ENCODE measurements at places on chromosomes 3 and 15.

DNA sequence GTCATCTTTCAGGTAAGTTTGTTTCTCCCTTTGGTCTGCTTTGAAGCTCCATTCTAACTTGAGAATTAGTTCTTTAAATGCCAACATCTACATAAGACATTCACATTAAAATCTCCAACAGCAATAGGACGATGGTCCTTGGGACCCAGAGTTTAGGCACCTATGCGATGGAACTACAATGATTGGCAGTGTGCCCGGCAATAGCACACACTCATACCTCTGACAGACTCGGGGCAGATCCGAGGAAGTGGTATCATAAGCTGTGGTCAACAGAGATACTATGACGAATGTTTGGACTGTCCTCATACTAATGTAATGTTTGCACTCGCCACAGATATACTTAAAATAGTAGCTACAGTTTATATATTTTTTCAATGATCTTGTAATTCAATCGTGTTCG, 34.2 kb upstream of the NR2F2 start:
- DNase-seq, result no peak

- no peak for DNase-seq
Observed at GRCh38 chr3:99167071-99167470, 265.6 kb upstream of the DCBLD2 start.

DNA sequence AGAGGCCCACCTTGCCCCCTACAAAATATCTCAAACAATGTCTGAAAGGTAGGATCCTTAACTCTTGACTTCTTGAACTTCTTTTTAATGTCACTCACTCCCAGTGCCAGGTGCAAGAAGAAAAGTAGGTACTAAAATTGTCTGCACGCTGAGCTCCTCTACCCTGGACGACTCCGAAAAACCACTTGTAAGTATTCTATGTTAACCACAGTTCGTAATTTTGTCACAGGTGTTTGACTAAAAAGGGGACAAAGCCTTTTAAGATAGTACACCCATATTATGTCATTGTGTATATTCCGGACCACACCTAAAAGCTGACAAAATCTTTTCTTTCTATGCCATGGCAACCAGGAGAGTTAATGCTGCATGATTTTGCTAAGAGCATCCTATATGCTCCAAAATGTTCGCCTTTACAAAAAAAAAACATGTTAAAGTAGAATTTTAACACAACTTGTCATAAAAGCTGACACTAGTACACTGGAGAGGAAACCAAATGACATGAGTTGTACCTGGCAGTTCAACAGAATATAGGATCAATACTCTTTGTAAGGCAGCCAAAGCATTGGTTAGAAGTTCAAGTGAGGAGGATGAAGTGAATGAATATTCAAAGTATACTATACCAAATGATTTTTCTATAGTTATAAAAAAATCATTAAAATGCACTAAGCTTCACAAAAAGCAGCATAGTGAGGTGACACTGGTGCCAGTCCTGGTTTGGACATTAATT, 210.5 kb downstream of the FOXP1 start:
- DNase-seq, result no peak

DNA sequence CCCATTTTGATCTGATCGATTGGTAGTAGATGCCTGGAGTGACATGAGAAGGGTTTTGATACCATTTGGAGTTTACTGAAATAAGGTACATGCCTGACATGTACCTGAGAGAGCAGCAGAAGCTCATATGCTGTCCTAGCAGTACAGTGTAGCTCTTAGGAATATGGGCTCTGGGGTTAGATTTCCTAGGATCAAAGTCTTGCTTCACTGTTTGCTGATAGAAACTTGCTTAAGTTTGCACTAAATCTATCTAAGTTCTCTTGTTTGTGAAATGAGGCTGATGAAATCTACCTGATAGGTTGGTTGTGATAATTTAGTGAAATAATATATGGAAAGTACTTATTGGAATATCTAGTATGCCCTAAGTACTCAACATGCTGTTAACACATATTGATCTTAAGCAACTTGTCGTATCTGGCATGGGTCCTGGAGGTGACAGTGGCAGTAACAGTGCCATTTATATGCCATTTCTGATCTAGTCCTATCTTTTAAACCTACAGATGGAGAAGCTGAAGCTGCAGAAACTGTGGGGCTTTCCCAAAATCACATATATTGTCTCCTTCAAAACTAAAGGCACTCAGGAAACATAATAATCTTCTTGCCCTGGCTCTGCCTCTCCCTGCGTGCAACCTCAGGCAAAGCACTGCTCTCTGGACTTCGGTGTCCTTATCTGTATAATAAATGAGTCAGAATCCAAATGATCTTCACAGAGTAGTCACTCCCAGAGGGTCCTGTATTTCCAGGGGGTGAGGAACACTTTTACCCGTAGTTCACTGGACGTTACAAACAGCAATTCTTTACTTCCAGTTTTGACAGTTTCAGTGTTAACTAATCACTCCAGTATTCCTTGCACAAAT, 223.6 kb upstream of the SETMAR start:
- DNase-seq, result no peak

- no peak for DNase-seq
Observed at GRCh38 chr3:76267851-76268380, 482.6 kb upstream of the ZNF717 start.

- no peak for DNase-seq
Observed at GRCh38 chr15:92473756-92474155, 80.1 kb downstream of the ST8SIA2 start.

DNA sequence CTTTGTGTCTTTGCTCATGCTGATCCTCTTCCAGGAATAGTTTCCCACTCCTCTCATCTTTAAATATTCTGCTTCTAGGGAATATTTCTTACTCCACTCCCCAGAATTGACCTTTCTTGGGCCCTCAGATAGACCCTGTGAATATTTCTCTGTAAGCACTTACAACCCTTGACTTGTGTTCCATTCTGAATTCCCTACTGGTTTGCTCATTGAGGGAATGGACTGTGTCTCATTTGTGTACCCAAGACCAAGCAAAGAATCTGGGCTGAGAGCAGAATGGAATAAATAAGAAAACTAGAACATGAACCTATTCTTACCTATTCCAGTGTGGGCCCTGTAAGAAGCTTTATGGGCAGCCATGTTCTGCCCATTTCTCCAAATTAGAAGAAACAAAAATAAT, 72.7 kb upstream of the TSPAN3 start:
- DNase-seq, result no peak

DNA sequence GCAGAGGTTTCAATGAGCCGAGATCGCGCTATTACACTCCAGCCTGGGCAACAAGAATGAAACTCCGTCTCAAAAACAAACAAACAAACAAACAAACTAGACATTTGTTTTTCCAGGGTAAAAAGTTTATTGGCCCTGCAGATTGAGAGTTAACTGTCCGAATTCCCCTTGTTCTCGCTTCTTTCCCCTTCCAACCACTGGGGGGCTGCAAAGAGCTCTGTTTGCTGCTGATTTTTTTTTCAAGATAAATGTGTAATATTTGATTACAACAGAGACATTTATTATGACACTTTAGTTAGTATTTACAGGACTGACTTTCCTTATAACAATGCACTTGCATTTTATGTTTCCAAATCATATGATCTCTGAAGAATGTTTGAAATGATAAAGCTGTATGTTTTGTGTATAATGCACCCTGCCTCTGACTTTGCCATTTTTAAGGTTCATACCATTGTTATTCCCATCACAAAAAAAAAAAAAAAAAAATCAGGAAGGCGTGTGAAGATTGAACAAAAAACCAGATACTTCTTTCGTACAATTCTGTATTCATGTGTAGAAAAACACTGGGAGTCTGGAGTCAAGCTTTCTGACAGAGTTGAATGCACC, 2.8 kb downstream of the CLSTN2 start:
- no peak for DNase-seq

DNA sequence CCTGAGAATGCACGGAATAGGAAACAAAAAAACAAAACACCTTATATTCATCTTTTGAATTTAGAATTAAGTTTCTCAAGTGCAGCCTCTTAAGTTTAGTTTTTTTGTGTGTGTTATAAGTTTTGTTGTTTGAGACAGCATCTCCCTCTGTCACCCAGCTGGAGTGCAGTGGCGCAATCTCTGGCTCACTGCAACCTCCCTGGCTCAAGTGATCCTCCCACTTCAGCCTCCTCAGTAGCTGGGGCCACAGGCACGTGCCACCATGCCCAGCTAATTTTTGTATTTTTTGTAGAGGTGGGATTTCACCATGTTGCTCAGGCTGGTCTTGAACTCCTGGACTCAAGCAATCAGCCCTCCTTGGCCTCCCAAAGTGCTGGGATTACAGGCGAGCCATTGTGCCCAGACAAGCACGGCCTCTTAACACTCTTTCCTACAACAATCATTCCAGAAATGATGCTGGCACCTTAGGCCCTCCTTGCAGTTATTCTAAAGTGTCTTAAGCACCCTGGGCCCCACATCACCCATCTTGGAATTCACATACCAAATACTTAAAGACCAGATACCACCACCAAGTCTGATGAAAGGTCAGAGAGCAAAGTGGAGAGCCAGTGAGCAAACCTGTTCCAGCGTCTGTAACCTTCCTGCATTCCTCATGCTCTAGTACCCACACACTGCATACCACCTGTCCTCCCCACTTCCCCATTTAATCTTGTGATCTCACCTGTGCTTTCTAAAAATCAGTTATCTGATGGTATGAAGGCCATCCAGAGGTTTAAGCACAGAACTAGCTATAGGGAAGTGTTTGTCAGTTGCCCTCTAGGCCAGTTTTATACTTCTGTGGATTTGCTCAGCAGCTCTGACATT, 6.9 kb upstream of the SPG11 start:
- no peak for DNase-seq

DNA sequence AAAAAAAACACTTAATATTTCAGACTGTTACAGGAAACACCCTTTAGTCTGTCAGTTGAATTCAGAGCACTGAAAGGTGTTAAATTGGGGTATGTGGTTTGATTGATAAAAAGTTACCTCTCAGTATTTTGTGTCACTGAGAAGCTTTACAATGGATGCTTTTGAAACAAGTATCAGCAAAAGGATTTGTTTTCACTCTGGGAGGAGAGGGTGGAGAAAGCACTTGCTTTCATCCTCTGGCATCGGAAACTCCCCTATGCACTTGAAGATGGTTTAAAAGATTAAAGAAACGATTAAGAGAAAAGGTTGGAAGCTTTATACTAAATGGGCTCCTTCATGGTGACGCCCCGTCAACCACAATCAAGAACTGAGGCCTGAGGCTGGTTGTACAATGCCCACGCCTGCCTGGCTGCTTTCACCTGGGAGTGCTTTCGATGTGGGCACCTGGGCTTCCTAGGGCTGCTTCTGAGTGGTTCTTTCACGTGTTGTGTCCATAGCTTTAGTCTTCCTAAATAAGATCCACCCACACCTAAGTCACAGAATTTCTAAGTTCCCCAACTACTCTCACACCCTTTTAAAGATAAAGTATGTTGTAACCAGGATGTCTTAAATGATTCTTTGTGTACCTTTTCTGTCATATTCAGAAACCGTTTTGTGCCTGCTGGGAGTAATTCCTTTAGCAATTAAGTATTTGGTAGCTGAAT, 17.9 kb downstream of the TMEM43 start:
- DNase-seq, result no peak

DNA sequence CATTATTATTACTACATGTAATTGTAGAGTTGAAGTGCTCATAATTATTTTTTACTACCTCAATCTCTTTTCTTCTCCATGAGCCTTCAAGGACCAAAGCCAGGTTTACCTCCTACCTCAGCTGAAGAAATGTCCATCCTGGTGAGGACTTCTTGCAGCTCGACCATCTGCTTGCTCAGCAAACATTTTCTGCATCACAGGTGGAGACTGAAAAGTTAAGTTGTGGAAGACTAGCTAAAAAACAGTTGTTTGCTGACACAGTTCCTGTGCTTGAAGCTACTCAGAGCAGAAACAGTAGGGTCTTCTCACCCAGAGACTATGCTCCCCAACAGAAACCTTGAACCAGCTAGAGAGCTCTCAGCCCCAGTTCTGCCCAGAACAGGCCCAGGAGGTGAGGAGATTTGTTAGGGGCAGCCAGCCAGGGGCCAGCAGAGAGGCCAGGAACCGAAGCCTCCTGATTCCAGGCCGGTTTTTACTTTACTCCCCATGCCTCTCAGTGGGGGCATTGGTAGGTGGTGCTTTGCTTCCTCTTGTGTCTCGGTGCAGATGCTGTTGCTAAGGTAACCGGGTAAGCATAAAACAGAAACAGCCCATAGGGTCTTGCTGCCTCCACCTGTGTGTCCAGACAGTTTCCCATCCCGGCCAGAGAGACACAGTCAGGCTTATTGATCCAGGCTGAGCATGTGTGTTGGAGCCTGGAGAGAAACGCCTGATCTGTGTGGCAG, 54.9 kb downstream of the CCNL1 start:
- DNase-seq, result no peak

GRCh38 chr15:101023501-101024072, 104.4 kb downstream of the LRRK1 start:
- no peak for DNase-seq

DNA sequence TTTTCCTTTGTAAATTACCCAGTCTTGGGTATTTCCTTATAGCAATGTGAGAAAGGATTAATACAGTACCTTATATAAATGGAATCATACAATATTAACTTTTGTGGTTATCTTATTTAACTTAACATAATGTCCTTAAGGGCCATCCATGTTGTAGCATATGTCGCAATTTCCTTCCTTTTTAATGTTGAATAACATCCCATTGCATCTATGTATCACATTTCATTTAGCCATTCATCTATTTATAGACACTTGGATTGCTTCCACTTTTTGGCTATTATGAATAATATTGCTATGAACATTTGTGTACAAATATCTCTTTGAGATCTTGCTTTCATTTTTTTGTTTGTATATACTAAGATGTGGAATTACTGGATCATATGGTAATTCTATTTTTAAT, 342.2 kb downstream of the PDCD6IP start:
- no peak for DNase-seq

- no peak for DNase-seq
Observed at GRCh38 chr3:170863816-170864215, 6.2 kb downstream of the RPL22L1 start.

GRCh38 chr3:122233101-122233952, 49.9 kb downstream of the CASR start:
- no peak for DNase-seq

GRCh38 chr3:121481106-121481880, 64.5 kb downstream of the POLQ start:
- DNase-seq, result no peak

DNA sequence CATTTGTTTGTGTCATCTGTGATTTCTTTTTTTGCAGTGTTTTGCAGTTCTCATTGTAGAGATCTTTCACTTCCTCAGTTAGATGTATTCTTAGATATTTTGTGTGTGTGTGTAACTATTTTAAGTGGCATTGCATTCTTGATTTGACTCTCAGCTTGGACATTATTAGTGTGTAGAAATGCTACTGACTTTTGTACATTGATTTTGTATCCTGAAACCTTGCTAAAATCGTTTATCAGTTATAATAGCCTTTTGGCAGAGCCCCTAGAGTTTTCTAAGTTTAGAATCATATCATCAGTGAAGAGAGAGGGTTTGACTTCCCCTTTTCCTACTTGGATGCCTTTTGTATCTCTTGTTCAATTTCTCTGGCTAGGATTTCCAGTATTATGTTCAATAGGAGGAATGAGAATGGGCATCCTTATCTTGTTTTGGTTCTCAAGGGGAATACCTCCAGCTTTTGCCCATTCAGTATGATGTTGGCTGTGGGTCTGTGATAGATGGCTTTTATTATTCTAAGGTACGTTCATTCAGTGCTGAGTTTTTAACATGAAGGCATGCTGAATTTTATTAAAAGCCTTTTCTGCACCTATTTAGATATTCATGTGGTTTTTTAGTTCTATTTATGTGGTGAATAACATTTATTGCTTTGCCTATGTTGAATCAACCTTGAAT, 211.7 kb downstream of the MBNL1 start:
- DNase-seq, result no peak

GRCh38 chr3:43217633-43218032, 68.7 kb upstream of the SNRK start:
- no peak for DNase-seq

GRCh38 chr3:143266511-143266910, 146.9 kb downstream of the CHST2 start:
- no peak for DNase-seq

GRCh38 chr15:96234109-96234892, 96.2 kb upstream of the NR2F2 start:
- DNase-seq, result no peak

Data from activated CD8-positive, alpha-beta memory T cell treated with anti-CD3 and anti-CD28 coated beads for 4 hours (primary cell).